ENCODE measurements at places on chromosomes 16 and 17. TPM values are rescaled to one million over a fixed set of nuclear protein-coding genes. Genes with fewer than 3 reads are reported as not detected.
A peak's percentile ranks its signal among the peaks of the same experiment; 100 is the strongest.

The LPO gene
- not detected for total RNA-seq

DNA sequence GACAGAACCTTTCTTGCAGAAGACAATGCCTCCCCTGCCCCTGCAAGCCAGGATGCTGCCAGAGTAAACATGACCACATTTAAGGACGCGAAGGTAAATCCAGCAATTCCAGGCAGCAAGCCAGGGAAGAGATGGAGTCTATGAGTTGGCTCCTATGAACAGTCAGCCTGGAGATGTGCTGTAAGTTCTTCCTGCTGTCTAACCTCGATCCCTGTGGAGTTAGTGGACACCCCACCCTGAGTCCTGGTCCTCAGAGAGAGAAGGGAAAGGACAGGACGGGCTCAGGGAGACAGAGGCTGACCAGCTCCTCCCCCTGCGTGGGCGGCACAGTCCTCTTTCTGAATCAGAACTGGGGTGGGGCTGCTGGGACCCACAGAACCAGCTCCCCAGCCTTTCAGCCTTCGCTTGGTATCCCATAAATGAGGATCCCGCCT lies 24.9 kb downstream of the CDC42EP4 start:
- no peak for DNase-seq

DNA sequence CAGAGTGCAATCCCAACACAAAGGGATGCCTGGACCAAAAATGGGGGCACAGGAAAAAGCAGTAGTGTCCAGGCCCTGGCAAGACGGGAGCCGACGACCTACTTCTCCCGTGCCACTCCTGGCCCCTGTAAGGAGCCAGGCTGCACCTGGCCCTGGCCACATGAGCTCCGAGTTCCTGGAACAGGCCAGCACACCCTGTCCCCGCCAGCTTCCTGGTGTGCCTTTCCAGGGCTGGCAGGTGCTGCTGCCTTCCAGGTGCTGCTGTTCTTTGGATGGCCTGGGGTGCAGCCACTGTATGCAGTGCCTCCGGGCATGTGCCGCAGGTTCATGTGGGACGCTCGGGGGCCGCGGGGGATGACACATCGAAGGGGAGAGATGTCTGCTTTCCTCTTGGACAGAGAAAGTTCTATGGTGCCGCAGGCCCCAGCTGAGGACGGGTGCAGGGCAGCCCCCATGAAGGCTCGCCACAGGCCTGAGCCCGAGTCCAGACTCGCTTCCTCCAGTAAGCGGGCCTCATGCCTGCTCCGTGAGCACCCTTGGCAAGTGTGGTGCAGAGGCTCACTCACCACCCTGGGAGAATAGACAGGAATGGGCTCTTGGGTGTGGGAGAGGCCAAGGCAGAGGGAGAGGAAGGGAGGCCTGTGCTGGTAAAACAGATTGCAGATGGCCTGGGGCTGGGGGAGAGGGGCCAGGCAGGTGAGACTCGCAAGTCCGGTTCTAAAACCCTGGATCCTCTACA lies 54.7 kb upstream of the FASN start:
- no peak for DNase-seq

DNA sequence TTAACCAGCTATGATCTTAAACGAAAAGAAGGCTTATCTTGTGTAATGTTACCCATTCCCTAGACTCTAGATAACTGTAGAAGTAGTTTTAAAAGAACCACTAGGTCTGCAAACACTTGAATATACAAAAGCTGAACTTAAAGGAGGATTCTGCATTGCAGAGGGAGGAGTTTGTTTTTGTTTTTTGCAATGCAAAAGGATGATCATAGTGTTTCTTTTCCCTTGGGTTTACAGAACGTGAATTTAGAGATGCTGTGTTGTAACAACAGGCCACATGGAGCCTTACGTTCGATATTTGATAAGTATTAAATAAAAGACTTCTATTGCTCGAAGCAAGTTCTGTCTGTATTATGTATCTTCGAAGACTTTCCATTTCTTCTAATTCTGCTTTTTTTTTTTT lies 77.6 kb downstream of the CHD9 start:
- no peak for DNase-seq

- DNase-seq, result no peak
Measured at GRCh38 chr16:10210944-10211343, 28.7 kb upstream of the GRIN2A start.

DNA sequence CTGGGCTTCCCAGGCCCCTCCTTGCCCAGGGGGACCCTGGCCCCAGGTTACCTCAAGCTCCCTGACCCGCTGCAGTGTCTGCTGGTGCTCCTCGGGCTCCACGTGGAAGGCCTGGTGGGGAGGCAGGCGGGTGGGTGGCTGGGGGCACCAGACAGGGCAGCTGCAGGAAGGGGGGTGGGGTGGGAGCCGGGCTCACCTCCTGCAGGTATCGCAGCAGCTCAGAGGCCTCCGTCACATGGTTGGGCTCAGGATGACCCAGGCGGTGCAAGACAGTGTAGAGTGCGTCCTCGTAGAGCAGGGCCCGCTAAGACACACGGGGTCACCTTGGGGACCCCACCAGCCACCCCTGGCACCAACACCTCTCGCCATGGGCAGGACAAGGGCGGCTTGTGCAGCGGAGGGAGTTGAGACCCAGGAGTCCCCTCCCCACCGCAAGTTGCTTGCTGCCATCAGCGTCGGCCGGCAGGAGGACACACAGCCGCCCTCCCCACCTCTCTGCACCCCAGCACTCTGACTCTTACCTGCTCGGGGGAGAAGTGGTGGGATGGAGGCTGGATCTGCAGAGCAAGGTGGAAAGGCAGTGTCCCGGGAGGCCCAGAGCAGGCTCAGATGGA lies 1.1 kb downstream of the UNC13D start:
- no peak for DNase-seq

The KRTAP4-5 gene
- total RNA-seq, result not detected

DNA sequence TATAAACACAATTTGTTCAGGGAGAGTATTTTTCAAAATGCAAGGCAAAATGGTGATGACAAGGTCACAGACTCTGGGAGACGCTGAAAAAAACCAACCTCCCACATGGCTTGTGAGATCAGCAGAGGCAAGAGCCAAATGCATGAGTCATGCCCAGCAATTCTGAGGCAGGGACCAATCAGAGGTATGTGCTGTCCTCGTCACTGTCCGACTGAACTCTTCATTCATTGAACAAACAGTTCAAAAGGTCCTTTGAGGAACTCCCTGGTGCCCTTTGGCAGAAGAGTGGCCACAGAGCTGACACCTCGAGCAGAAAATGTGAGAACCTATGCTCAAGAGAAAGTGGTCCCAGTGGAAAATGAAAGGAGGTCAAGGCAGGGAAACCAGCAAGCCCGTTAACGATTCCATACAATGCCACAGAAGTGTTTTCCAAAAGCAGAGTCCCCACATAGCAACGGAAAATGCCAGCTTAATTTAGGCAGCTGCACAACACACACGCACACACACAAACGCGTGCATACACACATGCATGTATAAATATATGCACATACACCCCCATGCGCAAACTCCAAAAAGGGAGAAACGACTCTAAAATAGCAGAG lies 50.9 kb downstream of the CDH11 start:
- peak; percentile 93 for DNase-seq

- no peak for DNase-seq
Measured at GRCh38 chr16:67923414-67924116, 8.1 kb downstream of the CTRL start.

DNA sequence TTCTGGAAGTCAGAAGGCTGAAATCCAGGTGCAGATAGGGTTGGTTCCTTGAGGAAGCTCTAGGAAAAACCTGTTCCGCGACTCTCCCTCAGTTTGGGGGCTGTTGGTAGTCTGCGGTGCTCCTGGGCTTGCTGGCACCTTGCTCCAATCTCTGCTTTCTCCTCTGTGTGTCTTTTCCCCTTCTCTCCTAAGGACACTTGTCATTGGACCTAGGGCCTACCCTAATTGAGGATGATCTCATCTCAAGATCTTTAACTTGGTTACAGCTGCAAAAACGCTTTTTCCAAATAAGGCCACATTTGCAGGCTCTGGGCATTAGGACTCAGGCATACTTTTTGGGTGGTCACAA lies 12.9 kb upstream of the CACNG4 start:
- no peak for DNase-seq

DNA sequence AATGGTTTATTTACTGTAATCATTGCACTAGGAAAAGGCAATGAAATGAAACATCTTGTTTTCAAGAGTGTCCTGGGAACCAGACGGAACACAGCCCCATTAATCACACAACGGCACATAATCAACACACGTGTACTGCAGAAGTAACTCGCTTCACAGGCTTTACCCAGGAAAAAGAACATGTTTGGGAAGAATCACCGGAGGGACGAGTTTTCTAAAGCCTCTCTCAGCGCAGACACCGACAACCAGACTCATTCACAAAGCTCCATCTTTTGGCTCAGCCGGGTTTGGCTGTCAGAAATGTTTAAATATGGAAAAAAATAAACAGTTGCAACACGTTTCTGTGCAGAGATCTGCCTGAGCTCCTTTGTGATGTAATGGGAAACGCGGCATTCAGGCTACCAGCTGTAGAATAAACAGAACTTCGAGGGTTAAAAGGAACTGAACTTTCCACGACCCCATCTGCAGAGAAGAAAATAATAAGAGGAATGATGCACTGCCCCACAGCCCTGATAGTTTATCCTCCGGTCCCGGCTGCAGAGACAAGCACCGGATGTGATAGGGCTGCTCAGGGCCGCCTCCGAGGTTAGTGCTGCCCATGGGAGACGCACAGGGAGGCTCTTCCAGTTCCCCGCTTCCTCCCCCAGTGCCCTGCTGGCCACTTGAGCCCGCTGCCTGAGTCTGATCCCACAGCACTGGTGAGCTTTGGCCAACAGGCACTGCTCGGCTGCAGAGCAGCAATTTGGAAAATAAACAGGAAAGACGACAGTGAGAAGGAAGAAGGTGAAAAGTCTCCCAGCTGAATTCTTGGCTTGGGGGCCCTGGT lies 119.8 kb downstream of the HIC1 start:
- peak; percentile 89 for DNase-seq
